H54 (cell line): ENCODE measurements at places on chromosomes 6 and 20.

DNA sequence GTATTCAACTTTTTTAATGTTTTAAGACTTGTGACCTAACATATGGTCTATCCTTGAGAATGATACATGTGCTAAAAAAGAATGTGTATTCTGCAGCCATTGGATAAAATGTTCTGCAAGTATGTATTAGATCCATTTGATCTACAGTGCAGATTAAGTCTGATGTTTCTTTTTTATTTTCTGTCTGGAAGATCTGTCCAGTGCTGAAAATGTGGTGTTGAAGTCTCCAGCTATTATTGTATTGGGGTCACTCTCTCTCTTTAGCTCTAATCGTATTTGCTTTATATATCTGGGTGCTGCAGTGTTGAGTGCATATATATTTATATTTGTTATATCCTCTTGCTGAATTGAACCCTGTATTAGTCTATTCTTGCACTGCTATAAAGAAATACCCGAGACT is 44.2 kb upstream of the TRIM39 start:
- no peak for DNase-seq

DNA sequence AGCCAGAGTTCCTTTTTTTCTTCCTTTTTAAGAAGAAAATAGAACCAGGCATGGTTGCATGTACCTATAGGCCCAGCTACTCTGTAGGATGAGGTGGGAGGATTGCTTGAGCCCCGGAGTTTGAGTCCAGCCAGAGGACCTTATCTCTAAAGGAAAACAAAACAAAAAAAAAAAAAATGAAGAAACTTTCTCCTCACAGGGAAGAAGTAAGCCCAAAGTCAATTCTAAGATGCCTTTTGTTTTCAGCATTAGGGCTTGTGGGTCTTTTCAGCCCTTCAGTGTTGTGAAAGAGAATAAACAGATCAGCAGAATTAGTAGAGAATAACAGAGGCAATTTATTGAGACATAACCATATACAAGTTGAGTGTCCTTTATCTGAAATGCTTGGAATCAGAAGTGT is 26.8 kb downstream of the ZNF451 start:
- no peak for DNase-seq

DNA sequence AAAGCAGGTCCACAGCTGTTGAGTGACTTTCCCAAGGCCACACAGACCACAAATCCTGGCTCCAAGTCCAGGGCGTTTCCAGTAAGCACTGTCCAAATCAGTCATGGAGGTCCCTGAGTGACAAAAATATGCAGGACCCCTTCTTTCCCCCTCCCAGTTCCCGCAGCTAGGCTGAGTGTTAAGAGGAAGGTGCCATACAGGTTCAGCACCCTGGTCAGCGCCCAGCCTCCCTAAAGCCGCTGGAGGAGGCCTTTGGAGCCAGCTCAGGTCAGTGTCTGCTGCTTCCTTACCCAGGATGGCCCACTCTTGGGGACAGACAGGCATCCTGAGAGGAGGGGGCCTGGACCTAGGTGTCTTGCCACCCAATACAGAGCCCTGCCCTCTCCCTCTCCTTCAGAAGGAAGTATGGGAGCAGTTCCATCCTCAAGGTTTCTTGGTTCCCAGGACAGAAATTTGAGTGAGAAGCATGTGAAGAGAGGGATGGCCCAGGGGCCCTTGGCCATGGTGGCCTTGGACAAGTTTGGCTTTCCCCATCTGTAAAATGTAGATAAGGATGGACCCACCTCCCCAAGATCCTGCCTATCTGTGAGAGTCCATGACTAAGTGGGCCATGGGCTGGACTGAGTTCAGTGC is 13.2 kb downstream of the TMEM74B start:
- no peak for DNase-seq

GRCh38 chr20:54308804-54309203 is 100.9 kb downstream of the PFDN4 start:
- no peak for DNase-seq

- no peak for DNase-seq
Observed at GRCh38 chr6:25997921-25998320, 35.3 kb downstream of the TRIM38 start.

DNA sequence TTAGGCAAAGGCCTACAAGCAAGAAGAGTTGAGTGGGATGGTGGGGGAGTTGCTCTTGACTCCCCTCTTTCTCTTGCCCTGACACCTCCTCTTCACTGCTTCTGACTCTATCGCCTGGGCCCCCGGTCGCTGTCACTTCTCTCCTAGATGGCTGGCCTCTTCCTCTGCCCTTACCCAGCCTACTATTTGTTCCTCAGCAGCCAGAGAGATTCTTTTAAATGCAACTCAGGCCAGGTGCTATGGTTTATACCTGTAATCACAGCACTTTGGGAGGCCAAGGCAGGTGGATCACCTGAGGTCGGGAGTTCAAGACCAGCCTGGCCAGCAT is 4.3 kb upstream of the PDYN start:
- no peak for DNase-seq

DNA sequence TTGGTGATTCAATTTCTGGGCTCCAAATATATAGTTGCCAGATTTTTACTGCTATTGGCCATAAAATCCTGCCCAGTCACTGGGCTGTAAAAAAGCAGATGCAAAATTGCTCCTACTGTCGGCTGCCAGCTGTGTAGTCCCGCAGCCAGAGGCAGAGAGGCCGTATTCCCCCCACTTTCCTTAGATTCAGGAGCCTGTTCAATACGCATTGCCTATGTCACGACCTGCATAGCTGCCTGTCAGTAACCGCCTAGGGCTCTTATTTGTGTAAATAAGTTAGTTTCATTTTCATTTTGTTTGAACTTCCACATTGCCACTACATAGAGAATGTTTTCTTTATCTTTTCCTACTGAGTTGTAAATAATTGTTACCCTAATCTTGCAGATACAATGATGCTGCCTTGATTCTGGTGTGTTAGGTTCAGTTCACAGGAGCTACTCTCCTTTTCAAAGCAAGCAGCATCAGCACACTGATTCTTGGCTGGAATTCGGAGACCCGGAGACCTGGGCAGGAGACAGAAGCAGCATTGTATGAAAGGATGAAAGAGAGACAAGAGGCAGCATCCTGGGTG is 46.0 kb upstream of the UST start:
- DNase-seq, result peak; percentile 42

- no peak for DNase-seq
Observed at GRCh38 chr20:47455133-47456040, 46.3 kb upstream of the NCOA3 start.

DNA sequence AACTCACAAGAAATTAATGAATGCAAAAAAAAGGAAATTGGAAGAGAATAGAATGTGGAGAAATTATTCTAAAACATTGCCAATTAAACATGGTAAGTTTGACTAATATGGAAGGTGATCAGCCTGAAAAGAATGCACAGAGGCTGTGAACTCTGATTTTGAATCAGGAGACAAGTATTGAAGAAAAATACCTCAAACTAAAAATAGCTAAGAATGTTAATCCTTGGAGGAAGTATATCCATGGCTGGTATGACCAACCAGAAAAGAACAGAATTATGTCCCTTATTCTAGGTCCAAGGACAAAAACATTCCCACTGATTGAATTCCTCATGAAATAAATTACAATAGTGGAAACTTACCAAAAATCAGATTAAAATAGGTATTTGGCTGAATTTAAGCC is 7.3 kb upstream of the RIMS1 start:
- DNase-seq, result no peak

DNA sequence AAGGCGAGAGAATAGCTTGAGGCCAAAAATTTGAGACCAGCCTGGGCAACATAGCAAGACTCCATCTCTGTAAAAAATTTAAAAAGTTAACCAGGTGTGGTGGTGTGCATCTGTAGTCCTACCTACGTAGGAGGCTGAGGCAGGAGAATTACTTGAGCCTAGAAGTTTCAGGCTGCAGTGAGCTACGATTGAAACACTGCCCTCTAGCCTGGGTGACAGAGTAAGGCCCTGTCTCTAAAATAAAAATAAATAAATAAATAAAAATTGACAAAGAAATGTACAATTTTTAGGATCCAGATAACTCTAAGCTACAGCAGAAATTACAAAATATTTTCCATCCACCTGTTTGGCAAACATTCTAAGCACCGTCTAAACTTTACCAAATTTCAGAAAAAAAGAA is 941.0 kb upstream of the ADGRB3 start:
- no peak for DNase-seq

- no peak for DNase-seq
Observed at GRCh38 chr20:51287628-51288413, 254.7 kb downstream of the NFATC2 start.

DNA sequence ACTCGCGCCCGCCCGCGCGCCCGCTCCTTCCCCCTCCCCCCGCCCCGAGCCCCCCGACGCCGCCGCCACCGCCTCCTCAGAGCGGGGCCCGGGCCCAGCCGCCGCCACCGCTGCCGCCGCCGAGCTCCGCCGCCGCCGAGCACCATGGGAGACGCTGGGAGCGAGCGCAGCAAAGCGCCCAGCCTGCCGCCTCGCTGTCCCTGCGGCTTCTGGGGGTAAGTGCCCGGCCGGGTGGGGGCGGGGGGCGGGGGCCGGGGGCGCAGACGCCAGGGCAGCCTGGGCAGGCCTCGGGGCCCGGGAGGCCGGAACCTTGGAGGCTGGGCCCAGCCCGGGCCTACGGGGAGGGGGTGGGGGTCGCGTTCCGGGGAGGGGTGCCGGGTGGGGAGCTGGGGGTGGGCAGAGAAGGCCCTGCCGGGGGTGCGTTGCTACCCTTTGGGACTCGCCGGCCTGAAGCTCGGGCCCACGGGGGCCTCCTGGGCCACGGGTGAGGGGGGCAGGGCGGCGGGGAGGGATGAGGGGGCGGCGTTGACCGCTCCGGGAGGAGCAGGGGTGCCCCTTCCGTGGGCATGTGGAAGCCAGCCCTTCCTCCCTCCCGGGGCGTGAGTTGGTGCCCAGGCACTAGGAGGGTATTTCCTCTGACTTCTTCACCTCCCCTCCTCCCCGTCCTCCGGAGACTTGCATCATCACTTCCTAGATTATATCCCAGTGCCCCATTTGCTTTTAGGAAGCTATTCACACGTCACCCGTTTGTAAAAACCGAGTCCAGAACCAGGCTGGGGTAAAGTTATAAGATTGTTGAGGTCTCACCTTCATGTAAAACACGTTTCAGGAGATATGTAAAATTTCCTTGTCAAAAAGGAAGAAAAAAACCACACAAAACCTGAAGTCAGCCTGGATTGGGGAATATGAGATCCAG is 533 bp downstream of the ZFAND3 start:
- peak; percentile 62 for DNase-seq

DNA sequence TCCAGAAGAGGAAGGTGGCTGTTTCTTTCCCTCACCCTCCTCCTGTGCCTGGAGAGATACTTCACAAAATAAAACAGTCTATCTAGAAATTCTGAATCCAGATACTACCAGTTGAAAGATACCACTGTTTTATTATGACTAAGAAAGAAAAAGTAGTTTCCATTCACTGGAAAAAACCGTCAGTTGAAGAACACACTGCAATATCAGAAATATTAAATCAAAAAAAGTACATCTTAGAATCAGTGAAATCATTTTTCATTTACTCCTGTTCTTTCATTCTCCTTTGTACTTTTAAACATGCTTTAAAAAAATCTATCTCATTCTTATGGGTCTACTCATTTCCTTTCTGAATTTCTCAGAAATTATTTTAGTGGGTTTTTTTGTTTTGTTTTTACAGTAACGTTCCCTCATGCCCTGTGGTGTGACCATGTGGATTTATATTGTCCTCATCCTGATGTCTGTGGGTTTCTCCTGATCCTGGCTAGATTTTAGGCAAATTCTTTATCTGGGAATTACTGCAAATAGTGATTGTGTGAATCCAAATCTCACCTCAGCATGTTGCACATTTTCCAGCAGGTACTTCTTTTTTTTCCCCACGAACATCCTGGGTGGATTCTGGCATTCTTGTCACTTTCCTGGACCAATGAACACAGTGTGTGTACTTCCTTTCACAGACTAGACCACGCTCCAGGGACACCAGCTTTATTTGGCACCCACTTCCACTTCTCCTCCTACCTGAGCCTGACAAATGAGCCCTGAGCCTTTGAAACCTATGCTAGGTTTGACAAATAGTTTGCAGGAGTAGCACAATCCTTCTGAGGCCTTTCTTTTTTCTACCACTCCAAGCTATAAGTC is 114.0 kb upstream of the LAMP5 start:
- DNase-seq, result no peak

DNA sequence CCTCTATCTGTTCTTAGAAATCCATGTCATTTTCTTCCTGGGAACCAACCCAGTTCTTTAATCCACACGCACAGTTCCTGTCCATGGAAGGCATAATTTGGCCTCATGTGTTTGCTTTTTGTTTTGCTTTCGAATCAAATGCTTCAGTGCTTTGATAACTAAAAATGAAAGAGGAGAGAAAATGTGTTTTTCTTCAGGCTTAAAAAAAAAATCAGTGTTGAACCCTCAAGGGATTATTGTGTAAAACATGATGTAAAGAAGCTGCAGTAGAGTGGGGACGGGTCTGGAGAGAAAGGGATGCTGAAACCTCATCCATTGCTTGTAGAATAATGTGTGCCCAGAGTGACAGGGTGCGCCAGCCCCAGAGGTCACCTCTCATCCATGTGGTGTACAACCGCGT is 197.5 kb upstream of the JARID2 start:
- no peak for DNase-seq

DNA sequence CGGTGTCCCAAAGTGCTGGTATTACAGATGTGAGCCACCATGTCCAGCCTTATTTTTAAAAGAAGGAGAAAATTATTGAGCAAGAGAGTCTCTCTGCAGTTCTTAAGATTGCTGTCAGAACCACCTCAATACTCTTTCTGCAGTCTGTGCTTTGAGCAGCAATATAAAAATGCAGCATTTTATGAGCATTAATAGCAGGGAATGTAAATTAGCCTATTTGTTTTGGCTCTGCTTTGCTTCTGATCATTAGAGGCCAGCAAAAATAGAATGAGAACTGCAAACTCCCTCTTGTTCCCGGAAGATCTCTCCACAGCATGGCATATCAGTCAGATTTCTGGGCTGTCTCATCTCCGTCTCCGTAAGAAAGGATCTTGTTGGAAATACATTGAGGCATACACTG is 35.8 kb downstream of the C6orf15 start:
- no peak for DNase-seq

DNA sequence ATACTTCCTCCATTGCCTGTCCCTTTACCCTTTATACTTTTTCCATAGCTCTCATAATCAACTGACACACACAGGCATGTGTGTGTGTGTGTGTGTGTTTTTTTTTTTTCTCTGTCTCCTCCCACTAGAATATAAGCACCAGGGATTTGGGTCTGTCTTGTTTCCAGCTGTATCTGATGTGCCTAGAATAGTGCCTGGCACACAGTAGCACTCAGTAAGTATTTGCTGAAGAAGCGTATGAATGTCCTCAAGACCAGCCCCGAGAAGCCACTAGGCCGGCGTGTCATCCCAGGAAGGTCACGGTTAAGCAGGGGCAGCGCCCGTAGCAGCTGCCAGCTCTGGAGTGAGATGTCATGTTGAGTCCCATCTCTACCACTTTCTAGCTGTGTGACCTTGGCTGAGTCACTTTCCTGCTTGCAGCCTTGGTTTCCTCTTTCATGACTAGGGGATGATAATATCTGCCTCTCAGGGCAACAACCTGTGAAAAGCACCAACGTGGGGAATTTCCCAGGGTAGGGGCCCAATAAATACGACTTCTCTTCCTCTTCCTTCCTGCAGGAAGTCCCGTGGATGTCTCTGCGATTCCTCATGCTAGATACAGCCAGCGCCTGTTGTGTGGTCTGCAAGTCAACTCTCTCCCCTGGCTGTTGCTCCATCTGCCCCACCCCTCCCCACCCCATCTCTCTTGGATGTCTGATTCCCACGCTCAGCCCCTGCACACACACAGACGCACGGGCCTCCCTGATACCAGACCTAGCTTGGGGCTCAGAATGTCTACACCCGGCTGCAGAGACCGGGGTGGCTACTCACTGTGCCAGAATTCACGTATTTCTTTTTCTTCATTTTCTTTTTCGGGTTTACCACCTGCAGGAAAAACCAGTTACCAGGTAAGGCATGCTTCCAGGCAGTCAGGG is 58.1 kb downstream of the RAB44 start:
- no peak for DNase-seq

- DNase-seq, result no peak
Observed at GRCh38 chr20:20192366-20192765, 140.0 kb downstream of the CFAP61 start.
